ENCODE measurements at places on chromosomes 7 and 10. TPM values are rescaled to one million over a fixed set of nuclear protein-coding genes. Genes with fewer than 3 reads are reported as not detected.

NCAPG2 gene
- total RNA-seq, result 15.7 TPM

ITGA8 gene
- not detected for total RNA-seq

PAX4 gene
- not detected for total RNA-seq

SPDYE8 gene
- not detected for total RNA-seq

- peak; percentile 14 for DNase-seq
These were observed 13.6 kb downstream of the VPS50 start for GRCh38 chr7:93245525-93246432.

GRCh38 chr7:47807126-47807525, 141.1 kb downstream of the PKD1L1 start:
- no peak for DNase-seq

- no peak for DNase-seq
These were observed 278.9 kb downstream of the GRID1 start for GRCh38 chr10:86087716-86088115.

GRCh38 chr7:30912021-30912730, 523 bp downstream of the AQP1 start:
- DNase-seq, result no peak

DNA sequence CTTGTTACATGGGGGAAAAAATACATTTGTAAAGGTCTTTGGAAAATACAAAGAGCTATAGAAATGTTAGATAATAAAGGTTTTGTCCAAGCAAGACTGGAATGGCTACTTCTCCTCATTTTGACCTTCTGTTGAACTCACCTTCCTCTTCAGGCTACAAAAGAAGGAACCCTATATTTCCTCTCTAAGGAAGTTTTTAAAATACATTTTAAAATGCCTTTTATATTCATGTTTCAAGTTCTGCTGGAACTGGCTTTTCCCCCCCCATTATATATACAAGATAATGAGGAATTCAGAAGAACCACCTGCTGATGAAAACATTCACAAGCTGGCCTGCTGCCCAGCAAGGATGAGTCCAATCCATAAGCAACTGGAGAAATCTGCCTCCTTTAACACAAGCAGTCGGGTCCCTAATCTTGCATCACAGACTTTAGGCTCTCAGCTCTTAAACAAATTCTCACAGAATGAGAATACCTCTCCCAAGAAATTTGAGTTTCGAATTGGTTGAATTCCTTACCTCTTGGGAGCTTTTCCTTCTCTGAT, 44.6 kb downstream of the MTERF1 start:
- DNase-seq, result no peak

DNA sequence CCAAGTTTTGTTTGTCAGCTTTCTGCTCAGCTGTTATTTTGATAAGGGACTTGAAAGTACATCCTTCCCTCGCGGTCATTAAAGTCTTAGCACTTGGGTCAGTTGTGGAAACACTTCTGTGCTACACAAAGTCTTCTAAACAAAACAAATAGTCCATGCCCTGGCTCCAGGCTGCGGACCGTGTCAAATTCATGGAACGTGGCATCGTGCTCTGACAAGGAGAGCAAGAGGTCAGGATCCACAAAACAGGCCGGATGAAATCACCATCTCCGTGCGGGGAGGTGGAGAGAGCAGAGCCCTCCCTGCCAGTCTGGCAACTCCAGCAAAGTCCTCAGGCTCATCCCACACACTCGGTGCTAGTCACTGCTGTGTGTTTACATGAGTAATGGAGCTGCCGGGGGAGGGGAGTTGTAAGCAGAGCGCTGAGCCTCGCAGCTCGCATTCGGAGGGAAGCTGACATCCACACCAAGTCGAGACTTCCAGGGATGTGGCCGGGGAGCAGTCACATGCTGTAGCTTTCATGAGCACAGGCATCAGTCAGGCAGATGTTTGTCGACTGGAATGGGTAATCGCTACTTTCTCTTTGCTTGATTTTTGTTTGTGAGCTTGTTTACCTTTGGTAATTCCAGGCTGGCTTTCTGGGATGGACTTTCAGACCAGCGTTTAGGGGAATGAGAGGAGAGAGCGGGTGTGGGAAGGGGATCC, 147.6 kb downstream of the ARID5B start:
- peak; percentile 94 for DNase-seq

- DNase-seq, result no peak
These were observed 424.3 kb downstream of the RPS24 start for GRCh38 chr10:78457804-78458482.

DNA sequence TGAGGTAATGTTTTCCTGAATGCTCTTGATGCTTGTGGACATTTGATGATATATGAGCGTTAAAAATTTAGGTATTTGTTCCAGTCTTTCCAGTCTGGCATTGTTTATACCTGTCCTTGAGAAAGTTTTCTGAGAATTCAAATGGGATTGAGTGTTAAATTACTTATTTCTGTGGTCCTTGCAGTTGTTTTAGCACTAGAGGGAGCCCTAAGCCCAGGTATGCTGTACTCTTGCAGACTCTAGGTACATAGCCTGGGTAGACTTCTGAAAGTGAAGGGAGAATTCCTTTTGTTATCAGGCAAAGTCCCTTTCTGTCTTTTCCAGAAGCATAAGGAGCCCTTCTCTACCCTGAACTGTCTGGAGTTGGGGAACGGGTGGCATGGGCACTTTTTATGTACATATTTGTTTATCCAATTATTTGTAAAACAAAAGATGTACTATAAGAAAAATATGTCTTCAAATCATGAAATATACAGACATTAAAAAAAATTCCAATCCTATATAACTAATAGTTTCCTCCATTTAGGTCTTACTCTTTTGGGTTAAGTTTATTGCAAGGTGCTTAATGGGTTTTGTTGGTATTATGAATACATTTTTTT, 262.1 kb downstream of the ATRNL1 start:
- peak; percentile 29 for DNase-seq

DNA sequence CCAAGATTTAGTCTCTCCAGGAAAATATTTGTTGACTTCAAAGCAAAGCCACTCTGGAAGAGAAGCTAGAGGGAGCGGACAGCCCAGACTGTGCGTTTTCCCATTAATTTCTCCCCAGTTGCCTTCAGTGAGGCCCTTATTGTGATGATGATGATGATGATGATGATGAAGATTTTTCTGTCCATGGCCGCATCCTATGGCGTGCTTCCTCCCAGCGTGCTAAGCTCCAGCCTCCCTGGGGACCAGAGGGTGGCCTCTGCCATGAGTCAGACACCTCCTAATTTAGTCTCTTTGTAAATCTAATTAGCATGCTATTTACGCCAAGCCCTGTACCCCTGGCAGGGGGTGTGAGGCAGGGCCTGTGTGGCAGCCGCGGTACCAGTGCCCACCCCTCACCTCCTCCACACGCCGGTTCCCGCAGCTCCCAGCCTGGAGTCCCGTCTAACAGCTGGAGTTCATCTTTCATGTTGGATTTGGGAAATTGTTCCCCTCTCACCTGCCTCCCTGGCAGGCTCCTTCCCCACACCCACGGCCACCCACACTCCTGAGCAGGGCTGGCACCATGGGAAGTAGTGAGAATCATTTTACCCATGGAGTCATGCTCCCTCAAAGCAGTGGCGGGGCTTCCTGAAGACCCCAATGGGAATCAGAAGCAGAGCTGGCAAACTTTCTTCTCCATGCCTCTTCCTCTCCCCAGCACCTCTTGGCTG, 92.2 kb downstream of the C10orf105 start:
- DNase-seq, result no peak

GRCh38 chr10:45653454-45653853, 19.1 kb downstream of the ZFAND4 start:
- DNase-seq, result no peak

DNA sequence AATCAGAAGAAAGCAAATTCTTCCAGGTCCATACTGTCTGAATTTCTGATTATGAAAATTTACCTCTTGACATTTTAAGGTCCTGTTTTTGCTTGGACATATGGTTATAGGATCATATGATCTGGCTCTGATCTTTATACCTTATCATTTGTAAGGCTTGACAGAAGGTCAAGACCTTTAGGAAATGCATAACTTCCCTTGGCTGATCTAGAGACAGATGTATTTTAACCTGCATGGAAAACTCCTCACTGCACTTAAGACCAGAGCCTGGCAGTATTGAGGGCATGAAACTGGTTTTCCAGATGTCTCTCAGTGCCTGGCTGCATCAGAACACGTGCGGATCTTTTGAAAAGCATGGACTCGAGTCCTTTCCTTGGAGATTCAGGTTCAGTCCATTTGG, 55.9 kb downstream of the TRRAP start:
- DNase-seq, result no peak
